ENCODE measurements at places on chromosomes 16 and 17. TPM values are rescaled to one million over a fixed set of nuclear protein-coding genes. Genes with fewer than 3 reads are reported as not detected.
A peak's percentile ranks its signal among the peaks of the same experiment; 100 is the strongest.

- no peak for DNase-seq
- no peaks in the 10 kb centered on the region for H3K4me1 ChIP-seq
- H3K36me3 ChIP-seq: no peaks in the 10 kb centered on the region
- no peak overlapping the region for H3K27ac ChIP-seq
- H3K4me3 ChIP-seq: no peak overlapping the region
These were observed 119.2 kb downstream of the METRNL start for GRCh38 chr17:83198366-83199341.

DNA sequence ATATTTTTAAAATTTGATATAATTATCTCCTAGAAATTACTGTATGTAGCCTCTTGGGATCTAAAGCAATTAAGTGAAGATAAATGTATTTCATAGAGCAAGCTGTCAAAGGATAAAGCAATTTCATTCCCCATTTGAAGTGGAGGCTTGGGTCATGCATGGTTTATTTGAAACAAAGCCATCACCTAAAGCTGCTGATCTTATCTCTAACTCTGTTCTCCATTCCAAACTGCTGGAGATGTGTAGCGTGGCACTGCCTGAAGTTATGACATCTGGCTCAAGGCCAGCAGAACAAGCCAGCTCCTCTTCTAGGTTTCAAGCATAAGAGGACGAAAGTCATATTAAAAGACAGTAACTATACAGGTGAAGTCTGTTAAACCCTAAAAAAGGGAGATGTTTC, 83.9 kb downstream of the HIC1 start:
- H3K27me3 ChIP-seq: no peaks in the 10 kb centered on the region
- H3K27ac ChIP-seq: no peak overlapping the region
- no peaks in the 10 kb centered on the region for H3K36me3 ChIP-seq
- peaks cover 6% of the 10 kb centered on the region for H3K4me1 ChIP-seq
- no peak for DNase-seq

DNA sequence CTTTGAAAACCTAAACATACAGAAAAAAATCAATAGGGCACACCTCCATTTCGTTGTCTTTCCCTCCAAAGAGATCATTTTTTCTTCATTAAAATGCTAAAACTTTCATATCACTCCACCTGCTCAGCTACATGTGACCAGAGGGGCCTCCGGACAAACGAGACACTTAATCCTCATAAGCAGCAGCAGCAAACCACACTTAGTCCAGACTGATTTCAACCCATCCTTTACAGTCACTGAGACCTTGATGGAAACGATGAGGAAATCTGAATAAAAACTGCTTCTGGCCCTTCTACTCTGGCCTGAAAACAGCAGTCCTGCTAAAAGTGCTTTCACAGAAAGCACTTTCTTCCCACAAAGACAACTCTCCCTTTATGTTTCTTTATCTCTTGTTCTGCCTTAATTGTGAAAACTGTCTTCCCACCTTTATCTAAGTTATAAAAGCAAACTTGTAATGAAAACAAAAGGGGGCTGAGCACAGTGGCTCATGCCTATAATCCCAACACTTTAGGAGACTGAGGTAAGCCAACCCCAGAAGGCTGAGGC, 4.6 kb downstream of the ANKRD11 start:
- no peak overlapping the region for H3K27ac ChIP-seq
- peaks cover 22% of the 10 kb centered on the region for H3K4me1 ChIP-seq
- no peaks in the 10 kb centered on the region for H3K27me3 ChIP-seq
- H3K4me3 ChIP-seq: no peak overlapping the region

DNA sequence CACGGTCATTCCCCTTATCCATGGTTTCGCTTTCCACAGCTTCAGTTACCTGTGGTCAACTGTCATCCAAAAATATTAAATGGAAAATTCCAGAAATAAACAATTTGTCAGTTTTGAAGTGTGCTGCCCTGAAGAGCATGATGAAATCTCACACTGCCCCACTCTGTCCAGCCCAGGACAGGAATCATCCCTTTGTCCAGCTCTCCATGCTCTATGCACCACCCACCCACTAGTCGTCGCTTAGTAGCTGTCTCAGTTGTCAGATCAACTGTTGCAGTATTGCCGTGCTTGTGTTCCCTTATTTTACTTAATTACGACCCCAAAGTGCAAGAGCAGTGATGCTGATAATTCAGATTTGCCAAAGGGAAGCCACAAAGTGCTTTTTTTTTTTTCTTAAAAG, 10.3 kb downstream of the KRT9 start:
- no peaks in the 10 kb centered on the region for H3K27me3 ChIP-seq
- no peaks in the 10 kb centered on the region for H3K36me3 ChIP-seq
- H3K27ac ChIP-seq: no peak overlapping the region
- no peaks in the 10 kb centered on the region for H3K4me1 ChIP-seq

GRCh38 chr17:38912221-38912813, 13.1 kb upstream of the LASP1NB start:
- no peak for DNase-seq
- H3K4me3 ChIP-seq: no peak overlapping the region
- no peaks in the 10 kb centered on the region for H3K4me1 ChIP-seq
- H3K27ac ChIP-seq: no peak overlapping the region
- no peaks in the 10 kb centered on the region for H3K27me3 ChIP-seq

GRCh38 chr17:57275071-57275764, 18.9 kb downstream of the MSI2 start:
- peaks cover 11% of the 10 kb centered on the region for H3K4me1 ChIP-seq
- no peak for DNase-seq
- peaks cover 6% of the 10 kb centered on the region for H3K36me3 ChIP-seq
- no peaks in the 10 kb centered on the region for H3K27me3 ChIP-seq

DNA sequence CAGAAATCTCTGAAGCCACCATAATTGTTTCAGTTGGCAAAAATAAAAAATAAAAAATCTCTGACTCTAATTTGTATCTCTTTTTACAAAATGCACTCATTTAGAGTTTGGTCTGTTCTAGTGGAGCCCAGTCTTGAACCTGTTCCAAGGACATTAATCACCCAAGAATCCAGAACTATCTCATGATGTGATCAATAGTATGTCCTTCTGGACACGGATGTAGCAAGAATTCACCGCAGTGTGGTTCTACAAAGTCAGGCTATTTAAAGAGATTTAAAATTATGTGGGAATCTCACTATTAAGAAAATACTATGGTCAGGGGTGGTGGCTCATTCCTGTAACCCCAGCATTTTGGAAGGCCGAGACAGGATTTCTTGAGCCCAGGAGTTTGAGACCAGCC, 21.8 kb upstream of the ANKFN1 start:
- H3K36me3 ChIP-seq: no peaks in the 10 kb centered on the region
- no peak overlapping the region for H3K4me3 ChIP-seq
- DNase-seq: no peak
- H3K4me1 ChIP-seq: peaks cover 3% of the 10 kb centered on the region
- no peak overlapping the region for H3K27ac ChIP-seq
- no peaks in the 10 kb centered on the region for H3K27me3 ChIP-seq

- H3K4me1 ChIP-seq: peaks cover 31% of the 10 kb centered on the region
- peaks cover 74% of the 10 kb centered on the region for H3K27me3 ChIP-seq
- H3K27ac ChIP-seq: no peak within 1 kb of the TSS
- H3K36me3 ChIP-seq: no peaks in the 10 kb centered on the region
- H3K4me3 ChIP-seq: peak within 1 kb of the TSS; percentile 64
These were observed at the start of gene MLLT6 for GRCh38 chr17:38704606-38705522. Gene MLLT6, plus strand, starts transcription at chr17:38705273. Its CDS starts 360 bp downstream, at chr17:38705633.

- H3K27ac ChIP-seq: no peak overlapping the region
- peaks cover 40% of the 10 kb centered on the region for H3K27me3 ChIP-seq
- peaks cover 27% of the 10 kb centered on the region for H3K4me1 ChIP-seq
- peak overlapping the region; percentile 42 for H3K4me3 ChIP-seq
- no peaks in the 10 kb centered on the region for H3K36me3 ChIP-seq
- no peak for DNase-seq
These were observed 818 bp downstream of the TPPP3 start for GRCh38 chr16:67392301-67393059.

Gene HOXB5
- not detected for total RNA-seq

- H3K27ac ChIP-seq: no peak overlapping the region
- H3K4me3 ChIP-seq: no peak overlapping the region
- H3K4me1 ChIP-seq: peaks cover 5% of the 10 kb centered on the region
- no peak for DNase-seq
- peaks cover 12% of the 10 kb centered on the region for H3K27me3 ChIP-seq
These were observed 24.9 kb upstream of the LRRC37A start for GRCh38 chr17:46270032-46270431.

DNA sequence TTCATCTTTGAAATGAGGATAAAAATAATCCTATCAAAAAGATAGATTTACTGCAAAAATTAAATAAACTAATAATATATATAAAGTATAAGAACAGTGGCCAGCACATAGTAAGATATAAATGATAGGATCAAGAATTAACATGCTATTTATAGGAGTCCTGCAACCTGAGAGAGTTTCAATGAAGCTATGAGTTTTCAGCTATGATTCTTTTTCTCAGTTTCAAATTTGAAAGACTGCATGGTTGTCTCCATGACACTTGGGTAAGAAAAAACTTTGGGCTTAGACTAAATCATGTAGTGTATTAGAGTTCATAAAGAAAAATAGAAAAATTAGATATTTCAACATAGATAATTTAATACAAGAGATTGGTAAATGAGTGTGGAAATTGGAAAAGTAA, 817.8 kb upstream of the KIF2B start:
- H3K4me3 ChIP-seq: no peak overlapping the region
- no peak overlapping the region for H3K27ac ChIP-seq
- no peaks in the 10 kb centered on the region for H3K27me3 ChIP-seq

- H3K4me3 ChIP-seq: no peak overlapping the region
- no peak overlapping the region for H3K27ac ChIP-seq
- no peaks in the 10 kb centered on the region for H3K36me3 ChIP-seq
- peak; percentile 92 for DNase-seq
- H3K27me3 ChIP-seq: no peaks in the 10 kb centered on the region
- no peaks in the 10 kb centered on the region for H3K4me1 ChIP-seq
These were observed 11.4 kb downstream of the SLC13A5 start for GRCh38 chr17:6701719-6702118.

DNA sequence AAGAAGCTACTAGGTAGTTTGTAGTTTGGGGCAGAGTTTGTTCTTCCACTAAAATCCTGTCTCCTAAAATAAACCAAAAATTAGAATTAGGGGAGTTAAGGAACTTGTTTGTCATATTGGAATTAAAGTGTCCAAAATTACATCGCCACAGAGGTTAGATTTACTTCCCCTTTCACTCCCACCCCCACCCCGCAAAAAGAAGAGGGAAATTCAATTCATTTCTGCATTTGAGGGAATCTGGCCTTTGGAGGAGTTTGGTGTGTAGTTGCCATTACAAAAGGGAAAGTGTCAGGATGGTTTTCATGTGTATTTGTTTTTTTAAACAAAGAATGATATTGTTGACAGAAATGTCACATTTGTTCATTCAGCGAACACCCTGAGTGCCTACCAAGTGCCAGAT, 5.8 kb downstream of the TMEM97 start:
- no peak overlapping the region for H3K4me3 ChIP-seq
- H3K27ac ChIP-seq: no peak overlapping the region

DNA sequence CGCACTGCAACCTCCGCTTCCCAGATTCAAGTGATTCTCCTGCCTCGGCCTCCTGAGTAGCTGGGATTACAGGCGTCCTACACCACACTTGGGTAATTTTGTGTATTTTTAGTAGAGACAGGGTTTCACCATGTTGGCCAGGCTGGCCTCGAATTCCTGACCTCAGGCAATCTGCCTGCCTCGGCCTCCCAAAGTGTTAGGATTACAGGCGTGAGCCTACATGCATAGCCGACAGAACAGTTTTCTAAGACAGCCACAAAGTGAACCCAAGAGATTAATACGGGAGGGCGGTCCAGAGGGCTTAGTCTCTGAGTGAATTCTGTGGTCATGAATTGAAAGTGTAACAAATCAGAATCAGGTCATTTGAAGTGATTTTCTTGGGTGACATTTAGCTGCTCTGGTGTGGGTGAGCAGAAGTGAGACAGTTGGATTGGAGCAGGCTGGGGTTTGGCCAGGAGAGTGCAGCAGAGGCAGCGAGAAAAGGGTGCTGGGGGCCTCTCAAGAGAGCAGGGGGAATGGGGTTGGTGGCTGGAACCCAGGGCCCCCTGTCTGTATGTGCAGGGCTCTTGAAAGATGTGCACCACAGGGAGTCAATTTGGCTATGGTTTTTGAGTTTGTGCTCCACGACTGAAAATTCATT, 231.4 kb upstream of the WSCD1 start:
- H3K27me3 ChIP-seq: no peaks in the 10 kb centered on the region
- H3K36me3 ChIP-seq: no peaks in the 10 kb centered on the region
- H3K4me3 ChIP-seq: no peak overlapping the region
- no peak for DNase-seq

Gene TMIGD1
- not detected for total RNA-seq

DNA sequence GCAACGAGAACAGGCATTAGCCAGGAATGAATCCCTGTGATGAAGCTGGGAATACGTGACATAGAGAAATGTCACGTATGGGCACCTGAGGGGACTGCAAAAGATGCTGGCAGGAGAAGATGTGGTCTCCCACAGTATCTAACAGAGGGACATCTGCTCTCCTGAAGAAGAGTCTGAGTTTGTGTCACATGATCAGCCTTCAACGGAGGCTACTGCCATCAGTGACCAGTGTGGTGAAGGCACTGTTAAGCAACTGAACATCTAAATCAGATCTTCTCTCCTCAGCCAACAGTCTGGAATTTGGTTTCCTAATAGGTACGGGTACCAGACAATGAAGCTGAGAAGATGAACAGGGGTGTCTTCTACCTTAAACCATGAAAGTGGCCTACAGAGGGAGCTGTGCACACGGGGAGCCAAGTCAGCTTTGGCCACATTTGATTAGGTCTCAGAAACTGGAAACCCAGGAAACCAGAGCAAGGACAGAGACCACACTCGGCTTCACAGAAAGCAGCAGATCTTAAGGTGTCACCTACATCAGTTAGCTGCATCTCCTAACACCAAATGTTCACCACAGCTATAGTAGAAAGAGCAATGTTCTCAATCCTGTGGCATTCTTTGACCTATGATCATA, 41.8 kb downstream of the BRD7 start:
- no peak overlapping the region for H3K4me3 ChIP-seq
- DNase-seq: peak; percentile 58
- H3K4me1 ChIP-seq: no peaks in the 10 kb centered on the region
- peaks cover 54% of the 10 kb centered on the region for H3K36me3 ChIP-seq
- H3K27ac ChIP-seq: no peak overlapping the region

GRCh38 chr17:1123921-1124715, 55.7 kb downstream of the ABR start:
- H3K4me3 ChIP-seq: no peak overlapping the region
- H3K4me1 ChIP-seq: no peaks in the 10 kb centered on the region
- no peaks in the 10 kb centered on the region for H3K36me3 ChIP-seq
- no peak for DNase-seq
- no peaks in the 10 kb centered on the region for H3K27me3 ChIP-seq

Gene HIC1
- 0.19 TPM for total RNA-seq

DNA sequence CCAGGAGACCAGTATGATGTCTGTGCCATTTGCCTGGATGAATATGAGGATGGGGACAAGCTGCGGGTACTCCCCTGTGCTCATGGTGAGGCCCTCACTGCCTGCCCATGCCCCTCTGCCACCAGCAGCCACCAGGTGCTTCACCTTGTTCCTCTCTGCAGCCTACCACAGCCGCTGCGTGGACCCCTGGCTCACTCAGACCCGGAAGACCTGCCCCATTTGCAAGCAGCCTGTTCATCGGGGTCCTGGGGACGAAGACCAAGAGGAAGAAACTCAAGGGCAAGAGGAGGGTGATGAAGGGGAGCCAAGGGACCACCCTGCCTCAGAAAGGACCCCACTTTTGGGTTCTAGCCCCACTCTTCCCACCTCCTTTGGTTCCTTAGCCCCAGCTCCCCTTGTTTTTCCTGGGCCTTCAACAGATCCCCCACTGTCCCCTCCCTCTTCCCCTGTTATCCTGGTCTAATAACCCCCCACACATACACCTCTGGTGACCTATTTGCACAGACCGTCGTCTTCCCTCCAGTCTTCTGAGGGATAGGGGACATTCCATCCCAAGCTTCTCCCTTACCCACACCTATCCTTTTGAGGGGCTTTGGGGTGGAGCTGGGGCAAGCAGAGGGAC, 3.7 kb downstream of the PFN1 start:
- H3K27ac ChIP-seq: peak overlapping the region; percentile 33

Gene KRT40
- not detected for total RNA-seq

Data from H1 (cell line).